ENCODE measurements at places on chromosomes 6 and 20.
A peak's percentile ranks its signal among the peaks of the same experiment; 100 is the strongest.

DNA sequence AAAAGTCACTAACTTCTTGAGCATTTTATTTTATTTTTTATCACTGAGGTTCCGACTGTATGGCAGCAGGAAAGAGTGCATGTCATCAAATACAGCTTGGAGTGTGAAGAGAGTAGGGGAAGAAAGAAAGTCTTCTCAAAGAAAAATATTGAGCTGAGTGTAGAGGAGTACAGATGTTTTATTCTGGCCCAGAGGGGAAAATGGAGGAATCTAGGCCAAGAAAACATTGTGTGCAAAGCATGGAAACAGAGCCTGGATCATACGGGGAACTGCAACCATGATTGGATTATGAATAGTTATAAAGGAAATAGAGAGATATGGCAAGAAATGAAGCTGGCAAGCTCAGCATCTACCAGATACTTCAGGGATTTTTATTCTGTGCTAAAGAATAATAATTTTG, 104.2 kb upstream of the SCGN start:
- DNase-seq, result no peak

DNA sequence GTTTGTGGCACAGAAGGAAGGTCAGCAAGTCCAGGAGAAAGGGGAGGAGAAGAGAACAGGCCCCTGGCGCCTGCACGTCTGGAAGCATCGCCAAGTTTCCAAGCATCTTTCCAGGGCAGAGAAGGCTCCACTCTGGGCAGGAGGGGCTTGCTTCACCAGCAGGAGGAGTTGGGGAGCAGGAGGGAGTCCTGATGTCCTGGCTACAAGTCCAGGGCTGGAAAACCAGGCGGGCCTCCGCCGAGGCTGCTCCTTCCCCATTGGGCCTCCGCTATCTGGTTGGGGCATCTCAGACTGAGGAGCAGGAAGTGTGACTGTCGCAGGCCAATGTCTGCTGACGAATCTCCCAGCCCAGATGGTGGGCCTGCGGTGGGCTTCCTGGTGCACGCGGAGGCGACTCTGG, 421.9 kb downstream of the PREX1 start:
- DNase-seq, result no peak

DNA sequence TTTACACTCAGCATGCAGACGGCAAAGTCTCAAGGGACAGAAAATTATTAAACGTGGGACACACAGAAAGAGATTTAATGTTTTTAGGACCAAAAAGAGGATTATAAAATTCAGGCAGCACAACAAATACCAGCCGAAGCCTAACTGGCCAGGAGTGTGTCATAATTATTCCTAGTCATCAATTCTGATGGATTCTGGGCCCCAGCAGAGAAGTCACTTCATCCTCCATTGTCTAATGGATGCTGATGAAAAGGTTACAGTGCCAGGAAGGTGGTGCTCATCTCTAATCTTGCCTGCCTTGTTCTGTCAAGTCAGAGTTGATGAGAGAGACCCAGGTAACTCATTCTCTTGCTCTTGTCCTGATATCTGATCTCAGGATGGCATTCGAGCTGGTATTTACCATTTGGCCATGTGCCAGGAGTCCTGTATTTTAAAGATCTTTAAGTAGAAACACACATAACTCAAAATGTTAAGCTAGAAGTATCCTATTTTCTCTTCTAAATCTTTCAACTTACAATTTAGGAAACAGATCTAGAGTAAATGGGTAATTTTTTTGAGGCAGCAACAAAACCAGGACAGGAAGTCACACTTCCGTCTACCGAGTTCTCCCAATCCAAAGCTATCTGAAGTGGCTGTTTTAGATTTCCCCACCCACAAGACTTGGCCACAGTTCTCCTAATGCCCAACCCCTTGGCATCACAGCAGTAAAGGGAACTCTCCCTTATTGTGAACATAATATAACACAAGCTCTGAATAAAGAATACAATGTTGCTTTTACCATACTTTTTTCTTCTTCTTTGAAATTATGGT, 50.0 kb downstream of the ADAT2 start:
- DNase-seq, result no peak

GRCh38 chr6:33716890-33717632, 5.6 kb upstream of the UQCC2 start:
- no peak for DNase-seq

DNA sequence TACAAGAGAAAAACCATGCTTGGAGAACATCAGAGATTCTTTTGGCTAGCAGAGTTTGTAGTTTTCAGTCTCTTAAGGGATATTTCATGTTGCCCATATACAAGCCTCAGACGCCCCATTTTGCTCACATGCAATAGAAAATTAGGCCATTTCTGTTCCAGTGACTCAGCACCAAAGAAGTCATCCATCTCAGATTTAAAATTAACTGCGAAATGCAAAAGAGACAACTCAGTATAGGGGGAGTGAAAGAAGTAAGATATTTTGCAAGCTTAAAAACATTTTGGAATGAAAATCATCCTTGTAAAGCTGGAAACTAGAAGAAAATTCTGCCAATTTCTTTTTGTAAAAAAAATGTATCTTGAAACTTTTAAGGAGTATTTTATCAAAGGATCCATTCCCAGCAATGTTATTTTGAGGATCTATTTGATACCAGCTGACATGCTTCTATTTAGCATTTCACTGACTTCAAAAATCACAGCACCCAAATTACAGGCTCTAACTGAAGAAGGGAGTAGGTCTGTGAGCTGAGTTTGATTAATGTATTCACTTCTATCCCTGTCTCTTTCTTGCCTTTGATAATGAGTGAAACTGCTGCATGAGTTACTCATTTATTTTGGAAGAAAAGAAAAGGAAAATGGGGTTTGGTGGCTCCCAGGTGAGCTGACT, 223.7 kb upstream of the SULF2 start:
- DNase-seq, result peak; percentile 81

GRCh38 chr20:46057856-46058598, 29.0 kb downstream of the SLC12A5 start:
- peak; percentile 55 for DNase-seq

DNA sequence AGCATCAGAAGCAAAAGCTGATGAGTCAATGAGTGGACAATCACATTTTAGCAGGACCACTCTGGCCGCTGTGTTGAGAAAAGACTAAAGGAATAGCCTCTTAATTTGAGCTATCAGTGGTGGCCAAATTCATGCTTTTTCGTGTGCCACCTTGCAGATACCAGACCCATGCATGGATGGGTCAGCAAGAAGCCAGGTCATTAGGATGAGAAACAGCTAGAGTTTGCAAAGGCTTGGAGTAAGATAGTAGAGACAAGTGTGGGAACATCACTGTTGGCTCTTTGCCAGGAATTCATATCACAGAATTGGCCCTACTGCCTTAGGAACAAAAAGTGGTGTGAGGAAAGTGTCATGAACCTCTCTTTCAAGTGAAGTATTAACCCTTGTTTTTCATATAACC, 25.5 kb downstream of the MRAP2 start:
- no peak for DNase-seq

DNA sequence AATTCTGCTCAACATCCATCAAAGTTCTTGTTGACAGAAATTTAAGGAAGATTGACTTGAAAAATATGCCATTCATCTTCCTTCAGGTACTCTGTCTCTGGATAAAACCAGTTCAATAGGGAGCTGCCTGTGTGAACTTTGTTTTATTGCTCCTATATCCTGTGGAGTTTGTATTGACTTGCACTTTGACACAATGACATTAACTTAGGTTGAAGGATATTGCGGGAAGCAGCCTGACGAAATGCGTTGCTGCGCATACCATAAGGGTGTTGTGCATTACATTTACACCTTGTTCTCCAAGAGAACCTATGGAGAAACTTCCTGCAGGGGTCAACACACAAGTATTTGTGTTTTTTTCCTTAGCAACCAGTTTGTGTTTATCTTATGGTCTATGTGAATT, 185.4 kb upstream of the GRIK2 start:
- DNase-seq, result no peak

DNA sequence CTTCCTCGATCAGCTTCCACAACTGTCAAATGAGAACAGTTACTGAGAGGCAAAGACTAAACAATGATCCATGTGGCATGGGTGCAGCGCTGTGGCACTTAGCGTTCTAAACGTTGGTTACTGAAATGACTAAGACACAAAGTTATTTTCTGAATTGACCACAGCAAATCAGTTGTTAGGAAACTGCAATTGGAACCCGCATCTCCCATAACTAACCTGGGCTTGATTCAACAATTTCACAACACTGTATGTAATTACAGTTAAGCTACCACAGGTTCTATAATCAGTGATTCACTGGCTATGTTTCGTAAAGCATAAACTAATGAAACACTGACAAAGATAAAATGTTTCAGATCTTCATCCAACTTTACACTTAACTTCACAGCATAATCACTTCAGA, 12.5 kb downstream of the WDR27 start:
- DNase-seq, result no peak

DNA sequence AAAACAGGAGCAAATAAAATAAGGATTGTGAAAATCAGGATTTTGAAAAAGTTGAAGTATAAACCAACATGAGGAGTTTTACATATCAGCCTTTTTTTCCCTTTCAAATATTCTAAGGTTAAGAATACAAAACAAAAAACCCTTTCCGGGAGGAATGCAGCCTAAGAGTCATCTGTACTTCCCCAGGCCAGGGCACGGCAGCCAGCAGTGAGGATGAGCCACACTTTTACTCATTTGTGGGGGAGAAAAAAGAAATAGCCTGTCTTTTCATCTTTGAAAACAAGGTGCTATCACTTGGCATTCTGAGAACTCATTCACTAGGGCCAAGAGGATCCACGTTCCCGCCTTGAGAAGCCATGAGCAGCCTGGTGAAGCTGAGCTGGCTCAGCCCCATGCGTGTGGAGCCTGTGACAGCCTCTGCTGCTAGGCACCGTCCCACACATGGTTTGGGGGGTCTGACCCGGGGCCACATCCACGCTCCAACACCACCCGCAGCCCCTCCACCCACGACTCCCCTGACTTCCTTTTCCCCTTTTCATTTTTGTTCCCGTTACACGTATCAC, 11.2 kb downstream of the SLC22A1 start:
- DNase-seq, result no peak

- DNase-seq, result no peak
These were observed 29.1 kb upstream of the YWHAB start for GRCh38 chr20:44856442-44856841.

- DNase-seq, result no peak
These were observed 283.0 kb downstream of the FOXC1 start for GRCh38 chr6:1892716-1893115.

DNA sequence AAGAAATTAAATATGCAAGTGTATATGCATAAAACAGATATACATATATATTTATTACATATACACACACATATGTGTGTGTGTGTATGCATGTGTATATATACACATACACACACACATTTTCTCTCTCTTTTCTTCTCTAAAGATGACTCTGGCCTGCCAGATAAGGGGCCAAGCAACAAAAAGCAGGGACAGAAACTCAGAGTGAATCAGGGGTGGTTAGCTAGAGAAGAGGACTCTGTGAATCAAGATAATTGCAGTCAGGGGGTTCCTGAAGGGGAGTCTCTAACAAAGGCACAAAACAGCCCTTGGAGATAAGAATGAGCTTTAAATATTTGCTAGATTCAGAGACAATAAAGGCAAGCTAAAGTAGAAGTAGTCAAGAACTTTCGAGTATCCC, 650.5 kb downstream of the UTRN start:
- DNase-seq, result no peak

DNA sequence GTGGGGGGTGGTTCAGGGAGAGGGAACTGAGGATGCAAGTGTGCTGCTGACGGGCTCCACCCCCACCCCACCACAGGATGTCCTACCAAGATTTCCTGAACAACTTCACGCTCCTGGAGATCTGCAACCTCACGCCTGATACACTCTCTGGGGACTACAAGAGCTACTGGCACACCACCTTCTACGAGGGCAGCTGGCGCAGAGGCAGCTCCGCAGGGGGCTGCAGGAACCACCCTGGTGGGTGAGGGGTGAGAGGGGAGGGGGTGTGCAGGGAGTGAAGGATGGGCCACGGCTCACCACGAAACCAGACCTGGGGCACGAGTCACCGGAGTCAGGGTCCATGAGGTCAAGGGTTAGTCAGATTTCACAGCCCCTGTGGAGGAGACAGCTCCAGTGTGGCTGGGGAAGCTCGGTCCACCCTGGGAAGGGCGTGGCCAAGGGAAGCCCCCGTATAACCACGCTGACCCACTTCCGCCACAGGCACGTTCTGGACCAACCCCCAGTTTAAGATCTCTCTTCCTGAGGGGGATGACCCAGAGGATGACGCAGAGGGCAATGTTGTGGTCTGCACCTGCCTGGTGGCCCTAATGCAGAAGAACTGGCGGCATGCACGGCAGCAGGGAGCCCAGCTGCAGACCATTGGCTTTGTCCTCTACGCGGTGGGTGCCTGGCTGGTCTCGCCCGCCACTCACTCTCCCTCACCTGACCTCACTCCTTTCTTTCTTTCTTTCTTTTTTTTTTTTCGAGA, 18.3 kb downstream of the CAPN11 start:
- DNase-seq, result no peak

DNA sequence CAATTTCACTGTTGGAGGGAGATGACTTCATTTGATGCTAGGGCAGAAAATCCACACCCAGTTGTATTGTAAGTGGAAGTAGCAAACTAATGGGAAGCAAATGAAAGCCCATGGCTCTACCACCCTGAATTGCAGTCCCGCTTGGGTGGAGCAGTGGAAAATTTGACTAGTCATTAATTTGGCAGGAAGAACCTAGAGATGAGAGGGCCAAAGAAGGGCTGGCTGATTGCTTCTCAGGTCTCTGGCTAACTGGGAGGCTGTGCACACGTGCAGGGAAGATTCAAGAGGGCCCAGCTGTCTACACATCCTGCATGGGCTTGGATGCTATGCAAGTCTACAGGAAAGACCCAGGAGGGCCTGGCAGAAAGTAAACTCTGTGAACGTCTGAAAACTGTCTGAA, 466.2 kb downstream of the TFAP2A start:
- DNase-seq, result no peak

DNA sequence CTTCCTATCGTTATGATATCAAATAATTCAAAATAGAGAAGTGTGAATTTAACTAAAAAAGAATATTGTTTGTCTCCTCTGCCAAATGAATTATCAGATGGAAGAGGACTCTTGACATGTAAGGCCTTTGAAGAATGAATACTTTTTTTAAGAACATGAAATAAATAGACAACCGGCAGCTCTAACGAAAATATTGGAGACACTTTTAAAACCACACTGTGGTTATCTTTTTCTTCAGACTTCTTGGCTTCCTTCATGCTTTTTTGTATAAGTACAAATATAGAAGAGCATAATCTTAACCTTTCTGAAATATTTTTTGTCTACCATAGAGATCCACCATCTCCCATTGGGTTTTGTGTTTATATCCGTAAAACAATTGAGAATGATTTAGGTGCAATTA, 115.2 kb upstream of the SCGN start:
- DNase-seq, result no peak

- DNase-seq, result no peak
These were observed 4.1 kb downstream of the MYLK4 start for GRCh38 chr6:2746557-2747061.

GRCh38 chr6:21027507-21027906, 493.2 kb downstream of the CDKAL1 start:
- no peak for DNase-seq
